Upper lobe of left lung (tissue), 6 donors: ENCODE measurements at places on chromosomes 11 and 22. TPM values are rescaled to one million over a fixed set of nuclear protein-coding genes. Genes with fewer than 3 reads are reported as not detected.

Gene CEND1
- not detected for total RNA-seq

Gene RPS6KB2
- 55.2 TPM for total RNA-seq

DNA sequence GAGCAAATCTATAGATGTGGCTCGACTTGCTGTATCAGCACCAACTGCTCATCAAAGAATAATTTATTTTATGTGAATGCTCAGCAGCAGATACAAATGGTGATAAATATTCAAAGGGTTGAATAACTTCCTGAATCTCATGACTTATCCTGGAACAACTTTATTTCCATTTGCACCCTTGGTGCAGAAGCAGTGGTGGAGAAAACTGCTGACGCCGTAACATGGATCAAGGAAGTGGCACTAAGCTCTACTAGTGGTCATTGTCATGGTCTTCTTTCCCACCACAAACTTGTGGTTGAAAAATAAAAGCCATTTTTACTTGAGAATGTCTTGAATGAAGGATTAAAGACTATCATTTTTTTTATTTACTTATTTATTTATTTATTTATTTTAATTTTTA lies 14.6 kb downstream of the MARK2 start:
- no peak for DNase-seq

- no peak for DNase-seq
Measured at GRCh38 chr11:67136156-67136555, 17.1 kb downstream of the KDM2A start.

- DNase-seq: no peak
Measured at GRCh38 chr11:128492903-128493569, 94.3 kb downstream of the ETS1 start.

DNA sequence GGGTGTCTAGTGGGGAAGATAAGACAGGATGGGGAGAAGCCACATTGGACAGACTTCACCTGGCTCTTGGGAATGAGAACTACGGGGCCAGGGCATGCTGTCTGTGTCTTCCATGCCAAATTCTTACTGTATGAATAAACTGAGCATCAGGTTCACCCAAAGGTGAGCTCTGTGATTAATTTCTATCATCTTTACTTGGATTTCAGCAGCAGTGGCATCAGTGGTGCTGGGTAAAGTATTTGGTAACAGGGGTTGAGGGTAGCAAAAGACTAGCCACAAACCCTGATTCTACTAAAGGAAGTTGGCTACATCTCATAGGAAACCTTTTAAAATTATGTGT lies 38.8 kb downstream of the IRAG1 start:
- DNase-seq: no peak

DNA sequence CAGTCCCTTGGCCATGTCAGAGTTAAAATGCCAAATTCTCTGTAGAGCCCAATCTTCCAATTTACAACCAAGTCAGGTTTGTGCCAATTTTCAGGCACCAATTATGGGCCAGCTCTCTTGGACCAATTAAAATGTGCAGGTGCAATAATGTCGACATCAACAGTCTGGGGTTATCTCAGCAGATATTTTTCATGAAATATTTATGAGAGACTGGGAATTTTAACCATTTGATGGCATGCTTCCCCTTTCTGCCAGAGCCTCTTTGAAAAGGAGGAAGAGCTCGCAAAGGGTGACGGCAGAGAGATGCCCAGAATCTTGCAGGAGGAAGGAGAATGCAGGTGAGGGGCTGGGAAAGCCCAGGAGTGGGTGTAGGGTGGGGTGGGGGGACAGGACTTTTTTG lies 100.8 kb upstream of the SYT13 start:
- DNase-seq: no peak
